LHCN-M2 (cell line): ENCODE measurements at places on chromosomes 7 and 10. TPM values are rescaled to one million over a fixed set of nuclear protein-coding genes. Genes with fewer than 3 reads are reported as not detected.

WDR86 gene
- 1.3 TPM in 1 of 2 replicates, not detected in the other for total RNA-seq

TMEM184A gene
- 0.06 and 0.11 TPM in 2 replicates for total RNA-seq

INSYN2A gene
- total RNA-seq, result 1.7 and 3.3 TPM in 2 replicates

RSPH10B2 gene
- total RNA-seq, result not detected in 2 replicates

DNAJC1 gene
- 23.4 and 35.8 TPM in 2 replicates for total RNA-seq

TSPAN13 gene
- 0.34 and 0.96 TPM in 2 replicates for total RNA-seq

SPDYE11 gene
- not detected in 2 replicates for total RNA-seq

GAD2 gene
- total RNA-seq, result not detected in 2 replicates

FRA10AC1 gene
- total RNA-seq, result 6.9 and 7.7 TPM in 2 replicates

DNAH11 gene
- total RNA-seq, result under 0.01 and 0.11 TPM in 2 replicates

BMPER gene
- 4.1 and 5.1 TPM in 2 replicates for total RNA-seq
